ENCODE measurements at places on chromosomes 7 and 10. TPM values are rescaled to one million over a fixed set of nuclear protein-coding genes. Genes with fewer than 3 reads are reported as not detected.

PRKG1 gene
- 94.5 TPM for total RNA-seq

DNA sequence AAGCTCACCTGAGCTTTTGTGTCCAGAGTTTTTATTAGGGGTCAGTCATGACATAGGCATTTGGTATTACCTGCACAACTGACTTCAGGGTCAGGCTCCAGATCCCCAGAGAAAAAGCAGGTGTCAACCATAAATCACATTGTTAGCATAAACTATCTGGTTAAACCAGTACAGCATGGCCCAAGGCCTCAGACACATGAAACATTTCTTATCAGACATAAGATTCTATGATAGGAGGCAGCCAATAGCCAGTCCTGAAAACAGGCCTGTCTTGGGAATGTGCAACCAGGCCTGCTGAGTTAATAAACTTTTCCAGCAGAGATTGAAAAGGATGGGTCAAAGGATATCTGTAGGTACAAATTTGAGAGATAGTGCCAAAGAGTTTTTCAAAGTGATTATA is 116.1 kb downstream of the TPST1 start:
- no peak for DNase-seq

DNA sequence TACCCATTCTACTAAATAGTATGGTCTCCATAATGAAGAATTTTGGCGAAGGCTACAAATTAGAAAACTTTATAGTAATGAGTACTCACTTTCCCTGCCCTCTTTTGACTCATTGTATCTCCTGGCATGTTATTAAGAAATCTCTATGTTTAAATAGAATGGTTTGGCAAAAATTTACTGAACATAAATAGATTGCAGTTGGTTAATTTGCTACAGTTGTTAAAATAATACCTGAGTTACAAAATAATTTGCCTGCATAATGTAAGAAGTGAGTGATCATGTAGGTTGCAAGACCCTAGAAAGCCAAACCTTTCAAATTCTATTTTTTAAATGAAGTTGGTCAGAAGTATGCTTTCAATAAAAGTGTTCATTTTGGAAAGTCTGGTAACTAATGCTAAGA is 176.8 kb upstream of the AHR start:
- no peak for DNase-seq

DNA sequence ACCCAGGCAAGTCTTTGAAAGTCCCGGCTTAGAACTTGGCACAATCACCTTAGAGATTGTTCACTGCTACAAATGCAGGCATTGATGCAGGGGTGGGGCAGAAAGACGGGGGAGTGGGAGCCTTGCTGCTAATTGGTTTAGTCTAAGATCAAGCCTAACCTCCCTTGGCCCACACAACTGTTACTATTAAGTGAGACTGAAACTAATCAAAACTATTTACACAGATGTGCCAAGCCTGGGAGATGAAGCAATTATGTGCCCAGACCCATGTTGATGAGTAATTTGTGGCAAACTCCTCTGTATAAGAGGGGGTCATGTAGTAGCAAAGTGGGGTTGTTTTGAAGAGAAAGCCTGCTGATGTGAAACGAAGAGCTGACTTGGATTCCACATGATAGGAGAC is 178.2 kb upstream of the ITGB1 start:
- DNase-seq, result no peak

- DNase-seq, result no peak
Observed at GRCh38 chr7:11430112-11430511, 401.9 kb downstream of the THSD7A start.

DNA sequence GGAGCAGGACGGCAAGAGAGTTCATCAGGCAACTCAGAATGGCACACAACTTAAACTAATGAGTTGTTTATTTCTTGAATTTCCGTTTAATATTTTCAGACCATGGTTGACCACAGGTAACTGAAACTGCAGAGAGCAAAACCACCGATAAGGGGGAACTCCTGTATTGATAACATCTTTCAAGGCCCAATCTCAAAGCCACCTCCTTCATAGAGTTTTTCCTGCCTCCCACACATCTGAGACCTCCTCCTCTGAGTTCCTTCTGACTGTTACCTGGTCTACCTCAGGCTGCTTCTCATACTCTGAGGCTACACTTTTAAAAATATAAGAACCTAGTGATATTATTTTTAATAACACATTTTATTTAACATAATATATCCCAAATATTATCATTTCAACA is 341.5 kb upstream of the NPVF start:
- no peak for DNase-seq

- DNase-seq, result peak; percentile 72
Observed at GRCh38 chr10:79316671-79317431, 30.4 kb upstream of the PPIF start.

DNA sequence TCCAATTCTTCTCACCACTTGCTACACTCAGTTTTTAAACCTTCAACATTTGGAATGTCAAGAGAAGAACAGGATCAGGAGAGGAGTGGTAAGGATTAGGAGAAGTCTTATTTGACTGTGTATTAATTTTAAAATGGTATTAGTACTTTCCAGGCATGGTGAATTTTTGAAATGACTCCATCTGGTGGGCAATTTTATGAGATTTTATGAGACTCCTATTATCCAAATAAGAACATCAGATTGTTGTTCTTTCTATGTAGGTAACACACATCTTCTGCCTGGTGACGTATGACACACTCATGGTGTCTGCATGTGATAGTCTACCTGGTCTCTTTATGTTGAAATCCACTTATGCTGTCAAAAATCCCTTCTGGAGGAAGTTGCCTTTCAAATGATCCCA is 51.0 kb downstream of the SLC13A1 start:
- DNase-seq, result no peak

DNA sequence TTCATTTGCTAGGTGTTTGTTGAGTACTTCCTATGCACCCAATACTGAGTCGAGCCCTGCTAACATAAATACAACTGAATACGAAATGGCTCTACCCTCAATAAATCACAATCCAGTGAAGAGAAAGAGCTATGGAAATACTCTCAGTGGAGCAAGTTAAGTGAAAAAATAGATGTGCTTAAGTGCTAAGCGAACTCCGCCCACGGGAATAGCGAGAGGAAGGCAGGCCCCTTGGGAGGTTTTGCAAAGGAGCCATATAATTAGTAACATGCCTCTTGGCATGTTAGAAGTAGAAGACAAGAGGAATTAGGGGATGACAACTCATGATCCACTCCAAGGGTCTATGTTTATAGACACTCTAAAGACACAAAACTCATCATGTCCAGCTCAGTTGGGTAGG is 42.8 kb upstream of the TSPAN33 start:
- DNase-seq, result no peak

DNA sequence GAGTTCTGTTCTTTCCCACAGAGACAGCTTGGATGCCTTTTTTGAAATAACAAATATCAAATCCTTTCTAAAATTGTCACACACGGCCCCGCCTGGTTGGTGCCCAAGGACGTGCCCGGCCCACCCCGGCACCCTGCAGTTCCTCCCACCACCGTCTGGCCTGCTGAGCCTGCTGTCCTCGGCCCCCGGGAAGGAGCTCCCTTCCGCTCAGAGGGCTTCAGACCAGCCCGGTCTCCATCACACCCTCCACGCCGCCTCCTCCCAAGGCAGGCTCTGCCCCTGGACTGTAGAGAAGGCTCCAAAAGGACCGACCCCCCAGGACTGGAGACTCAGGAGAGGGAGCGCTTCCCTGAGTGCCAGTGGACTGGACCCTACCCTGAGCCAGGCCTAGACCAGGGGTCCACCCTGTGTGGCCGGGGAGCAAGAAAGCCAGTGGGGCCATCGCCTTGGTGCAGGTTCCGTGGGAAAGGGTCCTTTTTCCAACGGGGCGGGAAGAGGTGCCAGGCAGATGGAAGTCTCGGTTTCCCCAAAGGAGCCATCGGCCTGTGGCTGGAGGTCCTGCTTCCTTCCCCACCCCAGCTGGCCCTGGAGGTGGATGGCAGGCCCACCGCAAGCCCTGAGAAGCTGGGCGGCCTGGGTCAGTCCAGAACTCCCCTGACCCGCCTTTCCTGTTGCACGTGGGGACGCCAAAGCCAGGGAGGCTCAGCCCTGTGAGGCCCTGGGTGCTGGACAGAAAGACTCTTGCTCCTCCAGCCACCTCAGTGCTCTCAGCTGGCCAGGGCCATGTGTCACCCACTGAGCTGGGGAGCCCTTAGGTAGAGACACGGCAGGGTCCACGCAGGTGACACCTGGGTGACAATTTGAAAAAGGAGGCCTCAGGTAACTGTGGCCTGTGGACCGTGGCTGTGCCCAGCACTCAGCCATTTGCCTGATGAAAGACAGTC is 69.8 kb downstream of the PWWP2B start:
- DNase-seq, result no peak

GRCh38 chr10:94315975-94316464 is 46.7 kb downstream of the NOC3L start:
- DNase-seq, result no peak

- no peak for DNase-seq
Observed at GRCh38 chr7:151484971-151485707, 34.6 kb downstream of the RHEB start.

OR2A2 gene
- not detected for total RNA-seq

BTBD16 gene
- total RNA-seq, result not detected

- DNase-seq, result no peak
Observed at GRCh38 chr10:63457594-63457993, 8.2 kb downstream of the JMJD1C start.

DNA sequence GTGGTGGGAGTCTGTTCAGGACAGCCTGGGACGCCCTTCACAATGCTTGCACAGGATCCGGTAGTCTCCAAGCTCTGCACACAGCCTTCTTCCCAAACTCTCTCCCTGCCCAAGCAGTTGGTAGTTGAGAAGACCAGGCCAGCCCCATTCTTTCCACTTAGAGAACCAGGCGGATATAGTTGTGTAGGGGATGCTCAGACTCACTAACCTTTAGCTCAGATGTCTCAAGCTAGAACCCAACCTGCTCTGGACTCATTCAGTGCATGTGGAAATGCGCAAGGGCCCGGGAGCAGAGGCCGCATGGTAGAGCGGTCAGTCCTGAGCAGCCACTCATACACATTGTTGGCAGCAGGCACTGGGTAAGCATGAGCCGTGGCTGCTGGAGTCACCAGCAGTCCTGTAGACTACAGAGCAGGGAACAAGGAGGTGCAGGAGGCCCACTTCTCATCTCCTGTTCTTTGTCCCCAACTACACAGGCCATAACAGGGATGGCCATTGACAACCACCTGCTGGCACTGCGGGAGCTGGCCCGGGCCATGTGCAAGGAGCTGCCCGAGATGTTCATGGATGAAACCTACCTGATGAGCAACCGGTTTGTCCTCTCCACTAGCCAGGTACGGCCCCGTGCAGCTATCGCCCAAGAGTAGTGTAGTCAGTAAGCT is 17.2 kb upstream of the C10orf53 start:
- no peak for DNase-seq

GRCh38 chr10:97922022-97922758 is 72.5 kb downstream of the GOLGA7B start:
- no peak for DNase-seq

ANKIB1 gene
- 54.9 TPM for total RNA-seq

CYP2C9 gene
- not detected for total RNA-seq

MLXIPL gene
- 14.0 TPM for total RNA-seq

DNA sequence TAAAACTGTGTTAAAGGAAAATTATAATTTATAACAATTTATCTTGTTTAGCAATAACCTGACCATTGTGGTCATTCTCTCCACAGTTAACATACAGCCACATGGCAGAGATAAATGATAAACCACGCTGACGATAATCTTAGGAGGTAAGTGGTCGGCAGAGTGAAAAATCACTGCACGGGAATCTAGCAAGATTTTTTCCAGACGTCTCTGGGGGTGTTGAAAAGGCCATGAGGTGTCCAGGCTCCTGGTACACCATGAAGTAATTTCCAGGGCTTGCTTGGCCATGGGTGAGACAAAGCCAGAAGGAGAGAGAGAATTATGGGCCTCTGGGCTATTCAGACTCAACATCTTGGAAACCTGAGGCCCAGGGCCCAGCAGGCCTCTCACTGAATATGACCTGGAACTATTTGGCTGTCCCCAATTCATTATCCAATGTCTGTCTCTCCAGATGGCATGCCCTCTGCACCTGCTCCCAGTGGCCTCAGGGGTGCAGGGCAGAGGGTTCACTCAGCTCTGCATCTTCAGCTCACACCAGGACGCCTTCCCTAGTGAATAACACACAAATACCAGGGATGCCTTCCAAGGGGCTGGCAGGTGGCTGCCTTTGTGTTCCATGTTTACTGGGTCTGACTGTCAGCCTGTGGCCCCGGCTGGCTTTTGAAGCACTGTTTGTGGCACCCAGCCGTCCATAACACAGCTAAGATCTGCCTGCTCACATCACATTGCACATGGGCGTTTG is 590.4 kb upstream of the PFKP start:
- DNase-seq, result no peak

TEX36 gene
- not detected for total RNA-seq

MMD2 gene
- not detected for total RNA-seq

GRCh38 chr7:16891338-16891737 is 9.6 kb upstream of the AGR3 start:
- no peak for DNase-seq

DNA sequence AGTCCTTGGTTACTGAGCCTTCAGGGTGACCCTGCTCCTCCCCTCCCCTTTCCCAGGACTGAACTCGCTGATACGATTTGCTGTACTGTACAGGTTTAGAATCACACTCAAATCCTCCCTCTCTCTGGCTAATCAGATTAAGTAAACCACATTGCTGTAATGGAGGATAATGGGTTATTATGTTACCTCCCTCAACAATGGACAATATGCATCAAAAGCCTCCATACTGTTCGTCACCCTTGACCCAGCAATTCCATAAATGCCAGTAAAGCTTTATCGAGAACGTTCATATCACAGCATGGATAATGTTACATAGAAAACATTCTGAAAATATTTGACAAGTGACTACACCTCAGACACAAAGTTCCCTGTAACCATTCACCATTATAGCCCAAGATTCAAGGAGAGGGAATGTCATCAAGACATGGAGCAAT is 61.7 kb downstream of the FAM107B start:
- DNase-seq, result no peak

DNA sequence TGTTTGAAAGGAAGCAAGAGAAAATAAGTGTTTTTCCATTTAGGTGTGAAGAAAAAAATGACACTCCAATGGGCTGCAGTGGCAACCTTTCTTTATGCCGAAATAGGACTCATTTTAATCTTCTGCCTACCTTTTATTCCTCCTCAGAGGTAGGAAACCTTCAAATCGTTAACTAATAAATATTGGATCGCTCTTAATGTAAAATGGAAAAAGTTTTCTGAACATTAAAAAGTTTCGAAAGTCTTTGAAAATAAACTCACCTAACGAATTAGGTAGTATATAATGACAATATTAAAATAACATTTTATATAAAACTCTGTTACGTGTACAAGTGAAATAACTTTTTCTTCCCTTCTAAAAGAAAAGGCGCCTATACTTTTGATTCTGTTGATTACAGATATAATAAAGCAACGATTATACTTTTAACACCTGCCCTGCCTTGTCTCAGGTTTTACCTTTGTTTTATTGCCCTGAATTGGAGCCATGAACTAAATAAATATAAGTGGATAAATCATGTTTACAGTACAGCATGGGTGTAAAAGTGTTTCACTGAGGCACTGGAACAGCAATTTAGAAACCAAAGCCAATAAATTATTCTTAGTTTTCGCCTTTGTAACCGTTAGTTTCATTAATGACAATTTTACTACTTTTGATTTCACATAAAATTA is 804 bp downstream of the BCAP29 start:
- DNase-seq, result no peak

- DNase-seq, result no peak
Observed at GRCh38 chr10:62755662-62756653, 48.6 kb upstream of the ADO start.

GRCh38 chr7:128919881-128920799 is 9.6 kb upstream of the KCP start:
- DNase-seq, result peak; percentile 38

Data from posterior vena cava (tissue), 2 donors.